Activated naive CD4-positive, alpha-beta T cell treated with Interleukin-2 at 50 U/mL for 16 hours (primary cell): ENCODE measurements at places on chromosomes 7 and 10.

GRCh38 chr10:48406658-48407057, 100.2 kb downstream of the MAPK8 start:
- no peak for DNase-seq

GRCh38 chr7:114835303-114835702, 86.6 kb upstream of the MDFIC start:
- DNase-seq: no peak

- no peak for DNase-seq
Measured at GRCh38 chr10:79136236-79137005, 67.7 kb downstream of the ZMIZ1 start.

DNA sequence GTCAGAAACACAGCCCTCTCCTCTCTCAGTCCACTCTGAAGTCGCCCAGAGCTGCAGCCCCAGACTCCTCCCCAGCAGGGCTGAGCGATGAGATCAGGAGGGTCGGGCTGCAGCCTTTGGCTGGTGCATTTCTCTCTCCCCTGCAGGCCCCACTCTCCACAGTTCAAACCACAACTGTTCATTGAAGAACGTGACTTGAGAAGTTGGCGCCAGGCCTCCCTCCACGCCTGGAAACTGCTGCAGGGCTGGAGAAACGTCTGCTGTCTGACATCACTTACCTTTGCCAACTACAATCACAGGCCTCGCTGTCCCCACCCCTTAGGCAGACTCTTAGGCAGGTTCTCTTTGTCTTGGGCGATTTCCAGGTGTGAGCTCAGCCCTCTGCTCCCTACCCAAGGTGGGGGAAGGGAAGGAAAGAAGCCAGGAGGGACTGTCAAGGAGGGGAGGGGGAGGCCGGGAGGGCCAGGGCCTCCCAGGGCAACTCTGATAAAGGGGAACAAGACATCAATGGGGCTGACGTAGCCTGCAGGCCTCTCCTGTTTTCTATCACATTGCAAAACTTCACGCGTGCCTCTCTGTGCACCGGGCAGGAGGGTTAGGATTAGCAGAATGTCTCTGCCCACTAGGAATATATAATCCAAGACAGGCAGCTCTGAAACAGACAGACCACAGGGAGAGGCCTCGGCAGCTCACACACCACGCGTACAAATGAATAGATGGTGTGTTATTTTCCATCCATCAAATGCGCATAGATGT, 32.7 kb downstream of the CALML5 start:
- DNase-seq: no peak

GRCh38 chr7:24549991-24550390, 23.3 kb upstream of the PALS2 start:
- no peak for DNase-seq

DNA sequence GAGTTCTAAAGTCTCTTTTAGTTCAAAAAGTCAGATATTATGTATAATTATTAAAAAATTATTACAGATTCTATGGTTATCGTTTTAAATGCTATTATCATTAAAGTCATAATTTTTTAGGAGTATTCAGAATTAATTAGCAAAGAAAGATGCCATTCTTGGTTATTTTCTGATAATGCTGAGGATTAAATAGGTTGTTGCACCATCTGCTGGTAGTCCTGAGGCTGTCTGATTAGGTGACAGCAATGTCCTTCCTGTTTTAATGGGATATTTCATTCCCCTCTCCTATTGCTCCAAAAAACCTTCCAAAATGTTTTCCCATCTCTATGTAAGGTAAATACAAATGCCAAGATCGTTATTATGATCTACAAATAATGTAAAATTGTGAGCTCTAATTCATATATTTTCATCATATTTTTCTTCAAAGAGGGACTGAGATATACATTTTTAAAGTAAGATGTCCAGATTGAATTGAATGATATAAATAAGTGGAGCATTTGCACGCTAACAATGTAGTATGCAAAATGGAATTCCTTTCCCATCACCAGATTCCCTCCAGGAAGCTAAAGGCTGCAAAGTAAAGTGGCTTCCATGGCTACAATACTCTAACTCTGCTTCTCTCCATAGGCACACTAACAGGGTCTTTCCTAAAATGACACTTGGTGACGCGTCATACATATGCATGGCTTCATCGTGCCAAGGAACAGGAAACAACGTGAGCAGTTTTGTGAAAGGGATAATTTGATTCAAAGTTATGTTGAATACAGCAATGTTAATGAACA, 58.8 kb upstream of the AKR1E2 start:
- peak; percentile 6 for DNase-seq

DNA sequence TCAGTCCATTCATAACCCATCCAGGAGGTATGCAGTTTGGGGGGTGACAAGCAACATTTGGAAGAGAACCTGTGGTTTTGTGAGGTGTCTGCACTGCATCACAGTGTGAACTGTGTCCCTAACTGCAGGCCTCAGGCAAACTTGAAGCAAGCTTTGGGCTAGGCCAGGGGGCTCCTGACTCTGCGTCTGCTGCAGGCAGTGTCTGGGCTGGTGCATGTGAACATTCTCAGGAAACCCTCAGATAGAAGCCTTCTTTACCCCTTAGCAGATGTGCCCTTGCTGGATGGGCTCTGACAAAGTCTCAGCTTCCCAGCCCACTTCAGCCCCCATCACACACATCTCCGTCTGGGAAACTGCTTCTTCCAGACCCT, 61.0 kb downstream of the VIPR2 start:
- DNase-seq: no peak

GRCh38 chr10:29613791-29614190, 21.0 kb downstream of the SVIL start:
- DNase-seq: no peak

GRCh38 chr7:44257213-44257612, 56.4 kb downstream of the YKT6 start:
- DNase-seq: no peak

DNA sequence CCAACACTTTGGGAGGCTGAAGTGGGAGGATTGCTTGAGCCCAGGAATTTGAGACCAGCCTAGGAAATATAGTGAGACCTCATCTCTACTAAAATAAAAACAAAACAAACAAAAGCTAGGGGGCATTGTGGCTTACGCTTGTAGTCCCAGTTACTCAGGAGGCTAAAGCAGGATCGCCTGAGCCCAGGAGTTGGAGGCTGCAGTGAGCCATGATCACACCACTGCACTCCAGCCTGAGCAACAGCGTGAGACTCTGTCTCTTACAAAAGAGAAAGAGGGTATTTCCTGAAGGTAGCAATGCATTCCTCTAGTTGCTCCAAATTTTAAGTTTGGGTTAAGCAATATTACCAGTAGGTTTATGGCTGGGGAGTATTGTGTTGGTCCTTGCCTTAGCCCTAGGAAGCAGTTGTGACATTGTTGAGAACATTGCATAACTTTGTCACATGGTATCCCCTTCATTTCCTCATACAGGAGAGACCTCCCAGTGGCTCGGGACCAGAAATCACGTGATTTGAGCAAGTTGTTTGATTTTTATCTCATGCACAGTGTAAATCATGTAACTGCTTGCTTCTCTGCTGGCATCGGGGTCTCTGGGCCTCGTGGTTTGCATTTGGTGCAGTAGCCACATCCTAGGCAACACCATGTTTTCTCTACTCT, 23.3 kb upstream of the SMARCD3 start:
- no peak for DNase-seq

GRCh38 chr7:51517187-51517586, 200.6 kb upstream of the COBL start:
- DNase-seq: no peak

DNA sequence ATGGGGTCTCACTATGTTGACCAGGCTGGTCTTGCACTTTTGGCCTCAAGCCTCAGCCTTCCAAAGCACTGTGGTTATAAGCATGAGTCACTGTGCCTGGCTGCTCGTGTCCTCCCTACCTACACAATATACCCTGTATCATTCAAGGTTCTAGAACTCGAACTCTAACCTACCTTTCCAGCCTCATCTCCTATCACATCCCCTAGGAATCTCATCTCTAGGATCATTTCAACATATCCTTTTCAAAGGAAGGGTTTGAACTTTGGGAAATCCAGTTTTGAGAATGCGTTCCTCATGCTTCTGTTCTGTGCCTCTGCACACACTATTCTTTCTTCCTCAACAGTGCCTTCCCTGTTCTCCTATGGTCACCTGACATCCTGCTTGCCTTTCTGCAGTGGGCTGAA, 87.8 kb upstream of the RHEB start:
- DNase-seq: no peak

GRCh38 chr10:21510241-21511094, 15.0 kb downstream of the SKIDA1 start:
- DNase-seq: no peak
